ENCODE measurements at places on chromosomes 13 and 19. TPM values are rescaled to one million over a fixed set of nuclear protein-coding genes. Genes with fewer than 3 reads are reported as not detected.

The MYH14 gene
- 6.8 TPM for total RNA-seq

DNA sequence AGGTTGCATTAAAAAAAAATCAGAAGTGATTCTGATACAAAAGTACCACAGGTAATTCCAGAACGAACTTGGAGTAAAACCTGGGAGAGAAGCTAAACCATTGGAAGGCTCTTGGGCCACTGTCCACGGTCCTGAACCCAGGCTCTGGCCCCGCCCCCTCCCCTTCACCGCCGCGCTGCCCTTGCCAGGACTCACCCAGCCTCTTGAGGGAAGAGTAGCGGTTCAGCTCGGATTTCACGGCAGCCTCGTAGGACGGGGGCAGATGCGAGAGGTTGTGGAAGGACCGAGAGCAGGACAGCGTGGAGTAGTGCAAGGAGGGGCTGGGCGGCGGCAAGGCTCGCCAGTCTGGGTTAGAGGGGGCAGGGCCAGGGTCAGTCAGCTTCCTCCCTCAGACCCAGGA lies 5.7 kb downstream of the SHISA7 start:
- peak; percentile 46 for DNase-seq

GRCh38 chr13:24042710-24043440 lies 117.6 kb upstream of the SPATA13 start:
- no peak for DNase-seq

- no peak for DNase-seq
Measured at GRCh38 chr13:42153199-42154113, 105.0 kb downstream of the DGKH start.

The ZNF836 gene
- 6.1 TPM for total RNA-seq

DNA sequence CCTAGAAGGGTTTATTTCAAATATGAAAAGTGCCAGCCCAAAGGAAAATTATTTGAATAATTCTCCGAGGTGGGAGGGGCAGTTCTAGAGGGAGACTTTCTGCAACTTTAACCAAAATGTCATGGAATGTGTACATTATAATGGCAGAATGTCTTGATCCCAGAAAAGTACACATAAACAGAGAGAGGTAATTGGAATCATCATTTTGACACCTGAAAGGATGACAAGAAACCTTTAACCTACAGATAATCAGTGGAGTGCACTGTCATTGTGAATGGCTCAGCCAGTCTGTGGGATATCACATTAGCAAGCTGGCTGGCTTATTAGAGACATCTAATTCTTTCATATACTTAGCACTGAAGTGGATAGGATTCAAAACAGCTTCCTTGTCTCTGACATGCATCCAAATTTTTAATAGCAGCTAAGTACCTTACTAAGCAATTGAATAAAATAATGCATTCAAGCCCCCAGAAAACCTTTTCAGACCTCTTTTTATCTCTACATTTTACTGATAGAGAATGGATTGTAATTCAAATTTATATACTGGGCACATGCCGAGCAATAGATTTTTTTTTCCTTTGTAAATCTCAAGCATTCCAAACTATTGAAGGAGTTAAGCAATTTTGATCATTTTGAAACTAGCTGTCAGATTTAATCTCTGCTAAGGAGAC lies 468.6 kb downstream of the COG6 start:
- no peak for DNase-seq

The ZNF579 gene
- total RNA-seq: 1.8 TPM

The CD37 gene
- total RNA-seq: not detected

GRCh38 chr19:31656507-31656906 lies 307.3 kb upstream of the TSHZ3 start:
- no peak for DNase-seq

Measured in bronchial epithelial cell (primary cell).